ENCODE measurements at places on chromosomes 16 and 17. TPM values are rescaled to one million over a fixed set of nuclear protein-coding genes. Genes with fewer than 3 reads are reported as not detected.

CAVIN1 gene
- total RNA-seq, result 1.1 TPM

ESRP2 gene
- 0.29 TPM for total RNA-seq

EVI2B gene
- total RNA-seq, result 51.0 TPM

PABPN1L gene
- not detected for total RNA-seq

CFDP1 gene
- total RNA-seq, result 25.5 TPM

ZG16B gene
- total RNA-seq, result 7.5 TPM

DNA sequence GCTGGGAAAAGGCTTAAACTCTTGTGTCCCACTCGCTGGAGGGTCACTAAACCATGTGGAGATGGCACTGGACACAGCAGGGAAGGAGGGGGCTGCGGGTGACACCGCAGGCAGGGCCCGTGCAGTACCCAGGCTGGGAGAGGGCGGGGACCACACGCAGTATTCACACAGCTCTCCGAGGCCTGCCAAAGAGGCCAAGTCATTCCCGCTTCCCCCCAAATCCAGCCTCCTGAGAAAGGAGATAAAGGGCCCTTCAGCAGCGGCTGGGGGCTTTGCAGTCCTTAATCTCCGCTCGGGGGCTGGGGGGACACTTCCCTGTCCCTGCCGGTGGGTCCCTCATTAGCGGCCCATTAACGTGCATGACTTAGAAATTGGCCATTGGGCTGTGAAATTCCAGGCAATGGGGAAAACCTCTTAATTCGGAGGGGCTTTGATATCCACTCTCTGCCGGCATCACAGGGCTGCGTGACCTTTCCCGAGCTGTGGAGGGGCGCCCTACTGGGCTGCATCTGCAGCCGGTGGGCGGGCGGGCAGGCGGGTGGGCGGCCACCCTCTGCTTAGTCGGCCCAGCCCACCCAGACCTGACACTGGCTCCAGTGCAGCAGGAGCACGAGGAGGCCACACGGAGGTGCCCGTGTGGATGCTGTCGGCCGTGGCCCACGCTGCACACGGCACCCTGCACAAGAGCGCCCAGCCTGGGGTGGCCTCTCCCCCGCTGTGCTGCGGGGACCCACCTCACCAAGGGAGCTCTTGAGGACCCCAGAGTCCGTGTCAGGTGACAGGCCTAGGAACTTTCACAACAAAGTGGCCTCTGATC is 2.6 kb upstream of the SLC38A8 start:
- H3K4me3 ChIP-seq, result no peak overlapping the region
- H3K27ac ChIP-seq, result no peak overlapping the region
- no peak for DNase-seq
- H3K4me1 ChIP-seq, result no peaks in the 10 kb centered on the region
- H3K36me3 ChIP-seq, result no peaks in the 10 kb centered on the region

DNA sequence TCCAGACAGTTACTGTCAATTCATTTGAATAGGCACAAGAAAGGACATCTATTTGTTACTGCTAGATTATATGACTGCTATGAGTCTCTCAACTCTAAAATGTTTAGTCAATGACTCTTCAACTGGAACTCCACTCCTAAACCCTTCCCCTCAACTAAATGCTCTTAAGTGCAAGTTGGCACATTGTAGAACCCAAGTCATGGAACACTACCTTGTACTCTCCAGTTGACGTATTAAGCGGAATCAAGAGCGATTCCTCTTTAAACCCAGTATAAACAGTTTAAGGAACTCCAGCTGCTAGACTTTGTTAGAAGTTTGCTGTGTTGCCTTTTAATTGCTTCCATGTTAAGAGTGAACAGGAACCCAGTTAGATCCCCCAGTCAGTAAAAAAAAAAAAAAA is 44.6 kb downstream of the STH start:
- H3K4me3 ChIP-seq, result no peak overlapping the region
- no peak overlapping the region for H3K27ac ChIP-seq
- no peak for DNase-seq
- peaks cover 14% of the 10 kb centered on the region for H3K36me3 ChIP-seq
- H3K27me3 ChIP-seq, result no peaks in the 10 kb centered on the region

- H3K4me1 ChIP-seq, result no peaks in the 10 kb centered on the region
- H3K36me3 ChIP-seq, result no peaks in the 10 kb centered on the region
- no peak overlapping the region for H3K27ac ChIP-seq
- H3K27me3 ChIP-seq, result peaks cover 48% of the 10 kb centered on the region
- H3K4me3 ChIP-seq, result no peak overlapping the region
- DNase-seq, result no peak
Measured at GRCh38 chr17:48619826-48620449, 4.8 kb upstream of the HOXB8 start.

GRCh38 chr16:19882186-19882585 is 2.5 kb downstream of the GPRC5B start:
- no peak overlapping the region for H3K4me3 ChIP-seq
- no peak overlapping the region for H3K27ac ChIP-seq
- DNase-seq, result no peak
- no peaks in the 10 kb centered on the region for H3K4me1 ChIP-seq
- H3K36me3 ChIP-seq, result no peaks in the 10 kb centered on the region

- H3K4me1 ChIP-seq, result peaks cover 18% of the 10 kb centered on the region
- no peak for DNase-seq
- H3K4me3 ChIP-seq, result no peak overlapping the region
- H3K36me3 ChIP-seq, result peaks cover 8% of the 10 kb centered on the region
- no peak overlapping the region for H3K27ac ChIP-seq
Measured at GRCh38 chr17:77364941-77365583, 224.3 kb downstream of the SEC14L1 start.

- H3K27ac ChIP-seq, result no peak overlapping the region
- no peak for DNase-seq
- H3K4me1 ChIP-seq, result no peaks in the 10 kb centered on the region
- H3K4me3 ChIP-seq, result no peak overlapping the region
Measured at GRCh38 chr17:35252651-35253050, 9.8 kb downstream of the SLFN5 start.

DNA sequence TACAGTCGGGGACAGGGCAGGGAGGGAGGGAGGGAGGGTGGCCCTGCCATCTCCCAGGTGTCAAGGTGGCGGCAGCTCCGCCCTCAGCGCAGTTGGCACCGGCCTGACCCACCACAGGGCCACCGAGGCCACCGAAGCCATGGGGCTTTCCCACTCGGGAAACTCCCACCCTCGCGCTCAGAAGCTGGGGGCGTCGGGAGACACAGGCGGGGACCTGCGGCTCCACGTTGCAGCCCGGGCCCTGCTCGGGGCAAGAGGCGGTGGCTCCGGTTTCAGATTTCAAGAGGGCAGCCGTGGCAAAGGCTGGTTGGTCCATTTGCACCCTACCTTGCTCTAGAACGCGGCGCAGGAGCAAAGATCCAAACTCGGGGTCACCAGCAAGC is 544 bp downstream of the CYB561 start:
- no peaks in the 10 kb centered on the region for H3K36me3 ChIP-seq
- DNase-seq, result no peak
- peak overlapping the region; percentile 80 for H3K4me3 ChIP-seq
- H3K27ac ChIP-seq, result no peak overlapping the region
- H3K4me1 ChIP-seq, result peaks cover 14% of the 10 kb centered on the region

- peaks cover 63% of the 10 kb centered on the region for H3K4me1 ChIP-seq
- H3K36me3 ChIP-seq, result no peaks in the 10 kb centered on the region
- peak overlapping the region; percentile 51 for H3K4me3 ChIP-seq
- no peaks in the 10 kb centered on the region for H3K27me3 ChIP-seq
- DNase-seq, result peak; percentile 100
Measured at GRCh38 chr17:32523017-32523680, 36.4 kb downstream of the CDK5R1 start.

GRCh38 chr17:33506889-33507650 is 214.0 kb upstream of the ASIC2 start:
- no peak for DNase-seq
- H3K4me1 ChIP-seq, result no peaks in the 10 kb centered on the region
- no peaks in the 10 kb centered on the region for H3K36me3 ChIP-seq
- H3K27ac ChIP-seq, result no peak overlapping the region
- no peaks in the 10 kb centered on the region for H3K27me3 ChIP-seq

GRCh38 chr16:20704281-20704680 is 6.8 kb upstream of the ACSM1 start:
- H3K27me3 ChIP-seq, result no peaks in the 10 kb centered on the region
- H3K4me3 ChIP-seq, result no peak overlapping the region
- H3K36me3 ChIP-seq, result no peaks in the 10 kb centered on the region
- no peaks in the 10 kb centered on the region for H3K4me1 ChIP-seq
- H3K27ac ChIP-seq, result no peak overlapping the region

DNA sequence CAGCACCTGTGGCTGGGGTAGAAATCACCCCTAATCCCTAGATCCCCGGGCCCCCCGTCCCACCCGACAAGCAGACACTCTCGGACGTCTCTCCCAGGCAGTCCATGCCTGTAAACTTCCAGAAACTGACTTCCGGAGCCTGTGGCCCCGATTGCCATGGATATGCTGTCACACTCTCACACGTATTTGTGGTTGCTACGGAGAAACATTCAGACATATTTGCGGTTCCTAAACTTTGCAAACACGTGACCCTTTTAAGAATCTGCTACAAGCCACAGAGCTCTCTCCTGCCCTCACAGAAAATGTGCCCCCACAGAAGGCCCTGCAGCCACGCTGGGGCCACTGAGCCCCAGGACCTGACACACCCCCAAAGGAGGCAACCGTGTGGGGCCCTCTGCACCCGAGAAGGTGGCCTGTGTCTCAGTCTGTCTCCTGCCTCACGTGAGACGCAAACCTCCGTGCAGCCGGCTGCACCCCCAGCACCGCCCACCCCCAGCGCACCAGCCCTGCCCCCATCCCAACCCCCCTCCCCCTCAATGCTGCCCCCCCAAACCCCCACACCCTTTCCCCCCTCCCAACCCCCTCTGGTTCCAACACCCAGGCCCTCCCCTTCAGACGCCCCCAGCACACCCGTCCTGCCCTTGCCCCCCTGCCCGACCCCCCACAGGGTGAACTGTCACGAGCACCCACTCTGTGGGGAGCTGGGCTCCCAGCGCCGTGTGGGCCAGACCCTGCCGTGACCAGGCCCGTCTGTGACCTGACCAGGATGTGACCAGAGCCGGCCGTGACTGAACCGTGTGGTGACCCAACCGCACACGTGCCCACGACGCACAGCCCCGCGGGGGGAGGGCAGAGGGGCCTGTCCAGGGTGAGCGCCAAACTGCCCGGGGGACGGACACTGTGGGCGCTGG is 66.3 kb upstream of the METRNL start:
- H3K4me3 ChIP-seq, result no peak overlapping the region
- no peak for DNase-seq
- H3K27ac ChIP-seq, result no peak overlapping the region
- no peaks in the 10 kb centered on the region for H3K36me3 ChIP-seq
- no peaks in the 10 kb centered on the region for H3K4me1 ChIP-seq
- no peaks in the 10 kb centered on the region for H3K27me3 ChIP-seq

DNA sequence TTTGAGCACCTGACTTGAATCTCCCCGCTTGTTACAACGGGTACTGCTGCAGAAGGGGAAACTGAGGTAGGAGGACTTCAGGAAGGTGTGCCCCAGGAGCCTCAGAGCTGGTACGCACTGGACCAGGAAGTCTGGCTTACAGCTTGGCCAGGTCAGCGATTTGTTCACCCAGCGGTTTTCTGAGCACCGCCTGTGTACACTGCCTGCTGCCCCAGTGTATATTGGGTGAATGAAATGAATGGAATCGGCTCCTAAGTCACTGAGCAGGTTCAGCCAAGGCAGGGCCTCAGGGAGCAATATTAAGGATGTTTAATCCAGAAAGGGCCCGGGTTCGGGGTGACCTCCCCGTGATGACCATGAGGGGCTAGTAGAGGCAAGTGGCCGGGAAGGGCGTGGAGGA is 164.0 kb upstream of the CIBAR2 start:
- no peak for DNase-seq
- no peak overlapping the region for H3K27ac ChIP-seq
- no peak overlapping the region for H3K4me3 ChIP-seq

DNA sequence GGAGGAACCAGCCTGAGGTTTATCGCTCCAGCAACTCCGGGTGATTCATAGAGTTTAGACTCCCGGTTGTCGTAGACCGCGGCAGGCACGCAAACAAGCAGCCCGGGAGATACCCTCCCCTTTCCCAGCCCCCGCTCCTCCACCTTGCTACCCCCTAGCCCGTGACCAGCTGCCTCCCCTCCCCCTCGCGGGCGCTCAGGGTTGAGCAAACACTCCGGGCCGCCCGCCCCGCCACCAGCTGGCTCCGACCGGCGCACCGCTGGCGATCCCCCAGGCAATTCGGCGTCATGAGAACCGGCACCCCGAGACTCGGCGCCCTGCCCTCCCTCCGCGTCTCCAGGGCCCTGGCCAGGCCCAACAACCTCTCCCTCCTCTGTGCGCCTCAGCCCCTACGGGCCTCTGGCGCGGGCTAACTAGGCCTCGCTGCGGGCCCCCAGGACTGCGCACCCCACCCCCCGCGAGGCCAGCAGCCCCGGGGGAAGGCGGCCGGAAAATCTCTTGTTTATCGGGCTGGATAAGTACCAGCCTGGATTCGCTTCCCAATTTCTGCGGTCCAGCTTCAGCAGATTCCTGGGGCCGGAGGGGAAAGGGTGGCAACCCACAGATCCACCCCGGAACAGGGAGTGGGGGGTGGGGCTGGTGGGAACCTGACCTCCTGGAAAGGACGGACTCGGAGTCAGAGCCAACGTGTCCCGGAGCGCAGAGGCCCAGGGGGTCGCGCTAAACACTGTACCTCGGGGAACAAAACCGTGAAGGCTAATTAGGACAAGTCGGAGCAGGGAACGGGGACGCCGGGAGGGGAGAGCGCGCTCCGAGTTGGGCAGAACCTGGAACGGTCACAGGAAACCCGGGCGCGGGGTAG is 951 bp upstream of the GPRC5C start:
- H3K4me3 ChIP-seq, result no peak overlapping the region
- H3K27me3 ChIP-seq, result peaks cover 11% of the 10 kb centered on the region
- peaks cover 17% of the 10 kb centered on the region for H3K4me1 ChIP-seq
- DNase-seq, result peak; percentile 26
- H3K27ac ChIP-seq, result no peak overlapping the region

- no peaks in the 10 kb centered on the region for H3K4me1 ChIP-seq
- no peak overlapping the region for H3K4me3 ChIP-seq
- peaks cover 5% of the 10 kb centered on the region for H3K36me3 ChIP-seq
- H3K27ac ChIP-seq, result no peak overlapping the region
- H3K27me3 ChIP-seq, result no peaks in the 10 kb centered on the region
- no peak for DNase-seq
Measured at GRCh38 chr16:30987581-30988190, 2.7 kb downstream of the HSD3B7 start.

GRCh38 chr17:54969658-54970572 is 1.4 kb downstream of the STXBP4 start:
- H3K36me3 ChIP-seq, result no peaks in the 10 kb centered on the region
- DNase-seq, result no peak
- no peaks in the 10 kb centered on the region for H3K27me3 ChIP-seq

DNA sequence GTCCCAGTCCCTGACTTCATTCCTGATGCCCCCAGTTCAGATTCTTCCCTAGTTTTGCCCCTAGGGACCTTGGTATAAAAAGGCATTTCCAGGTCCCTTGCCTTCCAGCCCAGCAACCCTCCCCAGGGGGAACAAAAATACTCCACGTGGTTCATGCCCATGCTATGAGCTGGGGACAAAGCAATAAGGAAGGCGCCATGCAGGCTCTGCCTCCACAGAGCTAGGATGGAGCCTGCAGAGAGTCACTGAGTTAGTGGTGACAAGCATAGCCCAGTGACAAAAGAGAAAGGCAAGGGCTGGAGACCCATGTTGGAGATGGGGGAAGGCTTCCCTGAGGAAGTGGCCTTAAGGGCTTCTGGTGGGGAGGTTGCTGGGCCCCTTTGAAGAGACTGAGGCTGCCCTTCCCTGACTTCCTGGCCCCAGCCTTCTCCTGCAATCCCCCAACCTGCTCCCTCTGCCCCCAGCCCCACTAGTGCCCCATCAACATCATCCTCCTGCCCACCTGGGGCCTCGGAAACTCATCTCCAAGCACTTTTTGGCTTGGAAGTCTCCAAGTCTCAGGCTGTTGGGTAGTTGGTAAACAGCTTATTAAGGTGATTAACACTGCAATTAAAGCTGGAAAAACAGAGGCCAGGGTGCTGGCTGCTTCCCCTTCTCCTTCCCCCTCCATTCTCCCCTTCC is 9.6 kb downstream of the DLX3 start:
- H3K4me3 ChIP-seq, result no peak overlapping the region
- DNase-seq, result no peak
- H3K4me1 ChIP-seq, result no peaks in the 10 kb centered on the region
- H3K27me3 ChIP-seq, result peaks cover 11% of the 10 kb centered on the region
- no peak overlapping the region for H3K27ac ChIP-seq
- H3K36me3 ChIP-seq, result no peaks in the 10 kb centered on the region

Measured in GM12878 (cell line).